H9 (cell line): ENCODE measurements at places on chromosomes 12 and 14. TPM values are rescaled to one million over a fixed set of nuclear protein-coding genes. Genes with fewer than 3 reads are reported as not detected.

Gene HOXC10
- not detected in 2 replicates for total RNA-seq

Gene PPHLN1
- total RNA-seq: 59.2 and 66.2 TPM in 2 replicates

Gene ESYT1
- 111 and 112 TPM in 2 replicates for total RNA-seq

DNA sequence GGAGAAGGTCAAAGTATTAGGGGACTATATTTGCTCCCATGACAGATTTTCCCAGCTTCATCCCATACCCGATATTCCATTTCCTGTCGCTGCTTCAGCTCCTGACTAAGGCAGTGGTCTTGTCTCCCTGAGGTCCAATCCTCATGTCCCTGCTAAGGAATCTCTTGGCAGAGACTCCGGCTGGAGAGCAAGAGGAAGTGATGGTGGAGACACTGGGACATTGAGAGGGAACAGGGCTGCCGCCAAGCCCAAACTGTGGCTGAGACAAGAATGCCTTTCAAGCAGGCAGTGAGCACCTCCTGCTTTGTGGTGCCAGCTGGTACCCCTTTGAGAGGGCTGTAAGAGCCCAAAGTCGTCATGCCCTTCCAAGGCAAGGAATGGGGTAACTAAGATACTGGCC lies 5.5 kb downstream of the SP7 start:
- H3K36me3 ChIP-seq: no peaks in the 10 kb centered on the region
- no peaks in the 10 kb centered on the region; the same call in 1 of the 2 replicates for H3K4me1 ChIP-seq
- H3K27ac ChIP-seq: no peak overlapping the region
- peaks cover 18% of the 10 kb centered on the region for H3K27me3 ChIP-seq

DNA sequence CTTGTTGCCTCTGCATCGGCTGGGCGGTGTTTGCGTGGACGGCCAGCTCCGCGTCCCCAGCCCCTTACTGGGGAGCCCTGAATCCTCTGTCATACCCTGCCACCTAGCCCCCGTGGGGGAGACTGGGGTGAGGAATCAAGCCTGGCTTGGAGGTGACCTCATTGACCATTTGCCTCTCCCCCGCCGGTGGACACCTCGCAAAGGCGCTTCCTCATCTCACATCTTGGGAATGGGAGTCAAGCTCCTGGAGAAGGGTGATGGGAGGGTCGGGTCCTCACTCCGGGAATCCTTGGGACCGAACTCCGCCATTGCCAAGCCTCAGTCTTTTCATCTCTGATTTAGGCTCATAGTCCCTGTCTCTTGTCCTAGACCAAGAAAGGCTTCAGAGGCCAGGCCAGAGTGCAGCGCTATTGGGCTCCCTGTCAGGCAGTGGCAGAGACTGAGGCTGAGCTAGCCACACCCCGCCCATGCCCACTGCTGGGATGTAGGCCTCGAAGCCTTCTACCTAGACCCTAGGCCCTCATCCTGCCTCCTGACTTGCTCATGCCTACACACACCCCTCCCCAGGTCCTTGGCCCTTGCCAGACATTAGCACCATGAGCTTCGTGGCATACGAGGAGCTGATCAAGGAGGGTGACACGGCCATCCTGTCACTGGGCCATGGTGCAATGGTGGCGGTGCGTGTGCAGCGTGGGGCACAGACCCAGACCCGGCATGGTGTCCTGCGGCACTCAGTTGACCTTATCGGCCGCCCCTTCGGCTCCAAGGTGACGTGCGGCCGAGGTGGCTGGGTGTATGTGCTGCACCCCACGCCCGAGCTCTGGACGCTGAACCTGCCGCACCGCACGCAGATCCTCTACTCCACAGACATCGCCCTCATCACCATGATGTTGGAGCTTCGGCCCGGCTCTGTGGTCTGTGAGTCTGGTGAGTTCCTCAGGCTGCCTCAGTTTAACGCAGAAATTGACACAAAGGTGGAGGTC lies 678 bp downstream of the TRMT61A start:
- no peaks in the 10 kb centered on the region; the same call in 1 of the 2 replicates for H3K4me1 ChIP-seq
- no peak overlapping the region for H3K27ac ChIP-seq
- DNase-seq: peak; percentile 27
- H3K4me3 ChIP-seq: peak overlapping the region; percentile 91

- no peak overlapping the region for H3K4me3 ChIP-seq
- no peaks in the 10 kb centered on the region for H3K27me3 ChIP-seq
- DNase-seq: no peak
- no peaks in the 10 kb centered on the region; the same call in 1 of the 2 replicates for H3K4me1 ChIP-seq
Observed at GRCh38 chr12:26768611-26769603, 64.1 kb downstream of the ITPR2 start.

DNA sequence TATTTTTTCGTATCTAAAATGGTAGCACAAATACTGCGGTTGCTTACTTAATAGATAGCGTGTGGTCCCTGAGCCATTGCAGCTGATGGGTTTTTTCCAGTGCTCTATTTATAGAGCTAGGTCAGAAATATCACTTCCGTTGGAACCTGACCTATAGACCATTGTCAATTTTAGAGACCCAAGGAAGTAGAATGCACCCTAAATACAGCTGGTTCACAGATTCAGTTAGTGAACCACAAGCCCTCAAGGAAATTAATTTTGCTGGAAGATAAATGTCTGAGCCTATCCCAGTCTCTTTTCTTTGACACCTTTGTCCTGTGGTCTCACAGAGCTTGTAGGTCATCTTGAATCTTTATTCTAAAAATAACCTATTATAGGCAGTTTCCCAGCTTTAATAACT lies 391.0 kb downstream of the ZFP36L1 start:
- H3K4me1 ChIP-seq: peaks cover 7% of the 10 kb centered on the region; the same call in 1 of the 2 replicates
- no peaks in the 10 kb centered on the region for H3K36me3 ChIP-seq
- no peak overlapping the region for H3K27ac ChIP-seq
- DNase-seq: no peak
- H3K4me3 ChIP-seq: no peak overlapping the region
